Heart right ventricle (tissue), 16 donors: ENCODE measurements at places on chromosomes 16 and 17. TPM values are rescaled to one million over a fixed set of nuclear protein-coding genes. Genes with fewer than 3 reads are reported as not detected.

CCDC78 gene
- 0.77 TPM for polyA plus RNA-seq

TENT4B gene
- 3.1 TPM for polyA plus RNA-seq

CCL4 gene
- 1.0 TPM for polyA plus RNA-seq

KRT37 gene
- polyA plus RNA-seq = not detected

NTN3 gene
- not detected for polyA plus RNA-seq

CBFA2T3 gene
- 17.6 TPM for polyA plus RNA-seq

C16orf90 gene
- not detected for polyA plus RNA-seq

ZNF267 gene
- polyA plus RNA-seq = 3.3 TPM

TP53TG3C gene
- not detected for polyA plus RNA-seq

ADORA2B gene
- polyA plus RNA-seq = 0.59 TPM

CDRT15 gene
- not detected for polyA plus RNA-seq

MT4 gene
- not detected for polyA plus RNA-seq

MYCBPAP gene
- 0.80 TPM for polyA plus RNA-seq

GRCh38 chr16:10828851-10829366 lies 10.3 kb upstream of the TVP23A start:
- DNase-seq = peak; percentile 96

DNA sequence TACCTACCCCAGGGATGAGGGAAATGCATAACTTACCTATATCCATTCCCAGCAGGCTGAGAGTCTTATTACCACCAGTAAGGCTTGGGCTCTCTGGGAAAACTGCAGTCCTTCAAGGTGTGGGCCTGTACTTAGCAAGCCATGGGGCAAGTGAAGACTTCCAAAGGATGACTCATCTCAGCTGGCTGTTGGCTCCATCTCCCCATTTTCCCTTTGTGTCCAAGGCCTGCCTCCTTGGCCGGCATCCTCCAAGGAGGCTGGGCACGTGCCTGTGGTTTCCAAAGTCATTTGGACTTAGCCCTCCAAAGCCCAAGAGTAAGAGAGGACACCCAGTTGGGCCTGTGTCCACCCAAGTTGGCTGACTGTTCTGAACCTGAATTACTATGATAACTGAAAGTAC lies 89.8 kb downstream of the TMEM100 start:
- peak; percentile 14 for DNase-seq

DNA sequence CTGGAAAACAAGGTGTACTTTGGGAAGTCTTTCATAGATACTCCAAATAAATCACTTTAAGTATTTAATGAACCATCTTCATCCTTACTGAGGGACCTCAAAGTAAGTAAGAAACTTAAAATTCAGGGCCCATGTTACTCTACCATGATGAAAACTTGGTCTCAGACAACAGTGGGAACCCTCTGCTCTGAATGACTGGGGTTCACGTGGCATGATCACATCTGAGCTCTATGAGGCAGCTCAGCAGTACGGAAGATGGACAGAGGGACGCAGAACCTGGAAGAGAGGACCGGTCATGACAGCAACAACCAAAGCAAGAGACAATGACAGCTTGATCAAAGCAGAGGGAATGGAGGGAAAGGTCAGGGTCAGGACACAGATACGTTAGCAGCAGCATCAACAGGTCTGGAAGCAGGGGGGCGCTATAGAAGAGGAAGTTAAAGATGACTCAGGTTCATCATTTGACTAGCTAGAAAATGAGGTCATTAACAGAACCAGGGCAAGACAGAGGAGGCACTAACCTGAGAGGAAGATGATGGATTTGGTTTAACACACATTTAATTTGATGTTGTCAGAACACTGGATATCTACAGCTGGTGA lies 9.5 kb downstream of the XPO6 start:
- DNase-seq = no peak

DNA sequence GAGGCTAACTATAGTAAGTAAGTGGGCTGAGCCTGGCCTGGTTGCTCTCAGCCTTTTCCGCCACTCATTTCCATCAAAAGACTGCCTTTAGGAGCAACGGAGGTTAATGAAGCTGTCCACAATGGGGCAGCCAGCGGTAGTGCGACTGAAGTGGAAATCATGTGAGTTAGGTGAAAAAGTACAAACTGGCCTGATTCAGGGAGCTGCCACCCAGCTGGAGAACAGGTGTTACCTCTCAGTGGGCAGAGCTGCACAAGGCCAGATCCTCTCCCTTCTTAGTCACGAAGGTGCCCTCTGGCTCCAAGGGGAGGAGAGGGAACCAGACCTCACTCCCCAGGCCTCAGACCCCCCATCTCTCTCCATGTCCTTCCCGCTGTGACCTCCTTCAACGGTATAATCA lies 34.4 kb upstream of the CDRT4 start:
- no peak for DNase-seq

DNA sequence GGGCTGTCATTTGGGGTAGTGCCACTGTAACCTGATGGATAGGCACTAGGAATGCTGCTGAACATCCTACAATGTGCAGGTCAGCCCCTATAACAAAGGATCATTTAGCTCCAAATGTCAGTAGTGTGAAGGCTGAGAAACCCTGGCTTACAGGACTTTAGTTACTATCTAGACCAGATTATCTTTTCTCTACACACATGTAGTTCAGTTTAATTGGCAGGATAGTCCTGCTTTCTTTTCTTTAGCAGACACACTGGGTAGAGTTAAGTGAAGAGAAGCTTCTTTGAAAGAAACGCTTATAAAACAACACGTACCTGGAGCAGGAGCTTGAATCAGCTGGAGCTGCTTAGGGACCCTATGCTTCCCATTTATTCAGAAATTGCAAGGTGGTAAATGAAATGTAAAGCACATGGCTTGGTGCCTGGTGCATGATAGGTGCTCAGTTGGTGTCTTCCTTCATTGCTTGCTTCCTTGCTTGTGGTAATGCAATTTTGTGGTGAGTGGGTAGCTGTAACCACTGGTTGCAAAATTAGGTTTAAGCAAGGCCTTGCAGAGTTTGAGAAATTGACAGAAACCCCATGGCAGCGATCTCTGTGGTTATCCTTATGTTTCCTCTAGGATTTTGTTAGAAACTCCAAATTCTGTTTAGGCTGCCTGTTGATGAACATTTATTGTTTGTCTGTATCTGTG lies 9.4 kb downstream of the METTL9 start:
- DNase-seq = no peak

GRCh38 chr17:6070913-6071511 lies 833 bp downstream of the WSCD1 start:
- DNase-seq = peak; percentile 29

GRCh38 chr17:64145375-64145750 lies 15.4 kb upstream of the ERN1 start:
- no peak for DNase-seq

DNA sequence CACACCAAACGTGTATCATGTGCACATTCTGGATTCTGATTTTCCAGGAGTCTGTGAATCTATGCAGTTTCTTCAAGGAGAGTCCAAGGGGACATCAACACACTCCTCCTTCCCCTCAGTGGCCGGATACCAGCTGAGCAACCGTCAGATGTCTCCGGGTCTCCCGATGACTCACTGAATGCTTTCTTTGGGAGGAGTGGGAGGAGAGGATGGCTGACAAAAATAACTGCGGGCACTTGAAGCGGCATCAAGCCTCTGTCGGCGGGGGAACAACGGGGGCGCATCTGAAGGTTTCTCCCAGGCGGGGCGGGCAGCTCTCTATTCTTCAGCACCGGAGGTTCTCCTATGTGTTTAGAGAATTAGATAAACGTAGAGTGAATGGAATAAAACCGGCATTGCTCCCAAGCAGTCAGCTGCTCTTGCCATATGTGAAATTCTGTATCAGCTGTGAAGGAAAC lies 24.6 kb upstream of the LRRC75A start:
- DNase-seq = peak; percentile 49

DNA sequence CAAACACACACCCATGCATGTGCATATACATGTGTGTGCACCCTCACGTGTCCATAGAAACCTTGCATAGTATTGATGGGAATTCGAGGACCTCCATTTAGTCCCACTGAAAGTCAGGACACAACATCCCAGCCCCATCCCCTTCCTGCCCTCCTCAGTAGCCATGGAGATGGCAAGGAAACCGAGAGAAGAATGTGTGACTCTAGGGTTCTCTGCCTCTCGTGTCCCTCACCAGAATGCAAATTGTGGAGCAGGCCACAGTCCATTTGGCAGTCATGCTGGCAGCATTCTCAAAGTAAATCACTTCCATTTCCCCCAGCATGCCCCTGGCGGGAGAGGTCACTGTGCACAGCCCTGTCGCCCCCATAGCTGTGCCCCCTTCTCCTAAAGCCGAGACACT lies 141.1 kb downstream of the MSI2 start:
- no peak for DNase-seq

DNA sequence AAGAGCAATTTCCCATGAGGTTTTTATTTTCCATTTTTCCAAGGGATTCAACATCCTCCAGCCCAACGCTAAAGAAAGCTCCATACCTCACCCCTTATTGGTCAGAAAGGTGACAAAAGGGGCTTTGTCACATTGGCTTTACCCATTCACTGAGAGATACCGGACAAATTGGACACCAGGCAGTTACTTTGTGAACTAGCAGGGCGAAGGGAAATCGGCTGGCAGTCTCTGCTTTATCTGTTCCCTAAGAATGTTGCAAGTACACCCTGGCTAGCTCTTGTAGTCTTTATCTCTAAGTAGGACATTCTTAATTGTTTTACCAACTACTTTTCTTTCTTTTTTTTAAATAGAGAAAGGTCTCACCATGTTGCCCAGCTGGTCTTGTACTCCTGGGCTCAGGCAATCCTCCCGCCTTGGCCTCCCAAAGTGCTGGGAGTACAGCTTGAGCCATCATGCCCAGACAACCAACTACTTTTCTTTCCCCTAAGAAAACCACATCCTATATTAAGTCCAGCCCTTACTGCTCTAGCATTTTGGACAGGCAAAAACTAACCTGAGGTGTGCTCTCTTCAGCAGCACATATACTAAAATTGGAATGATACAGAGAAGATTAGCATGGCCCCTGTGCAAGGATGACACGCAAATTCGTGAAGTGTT lies 16.8 kb downstream of the PRPSAP1 start:
- DNase-seq = no peak

GRCh38 chr16:49559242-49559641 lies 185.6 kb downstream of the C16orf78 start:
- DNase-seq = no peak

- no peak for DNase-seq
Measured at GRCh38 chr17:16910341-16910740, 61.6 kb downstream of the TNFRSF13B start.

DNA sequence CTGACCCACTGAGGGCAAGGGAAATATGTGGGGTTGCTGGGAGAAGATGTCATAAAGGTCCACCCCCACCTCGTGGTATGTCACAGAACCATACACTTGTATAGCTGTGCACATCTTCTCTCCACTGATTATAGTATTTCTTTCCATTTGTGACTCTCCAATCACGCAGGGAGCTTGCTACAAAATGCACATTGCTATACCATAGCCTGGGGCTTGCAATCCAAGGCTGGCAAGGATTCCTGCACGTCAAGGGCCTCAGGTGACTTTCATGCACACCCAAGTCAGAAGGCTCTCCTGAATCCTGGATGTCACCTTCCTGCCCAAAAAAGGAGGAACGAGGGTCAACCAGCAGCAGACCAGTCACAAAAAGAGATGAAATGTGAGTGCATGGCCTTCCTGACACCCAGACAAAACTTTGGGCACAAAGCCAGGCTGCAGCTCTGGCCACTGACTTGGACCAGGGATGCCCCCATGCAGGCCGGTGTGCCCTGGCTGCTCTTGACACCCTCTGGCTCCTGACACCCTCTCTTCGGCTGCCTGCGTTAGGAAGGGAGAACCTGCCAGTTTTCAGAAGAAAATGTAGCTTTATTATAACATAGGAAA lies 12.1 kb downstream of the TBC1D26 start:
- no peak for DNase-seq

DNA sequence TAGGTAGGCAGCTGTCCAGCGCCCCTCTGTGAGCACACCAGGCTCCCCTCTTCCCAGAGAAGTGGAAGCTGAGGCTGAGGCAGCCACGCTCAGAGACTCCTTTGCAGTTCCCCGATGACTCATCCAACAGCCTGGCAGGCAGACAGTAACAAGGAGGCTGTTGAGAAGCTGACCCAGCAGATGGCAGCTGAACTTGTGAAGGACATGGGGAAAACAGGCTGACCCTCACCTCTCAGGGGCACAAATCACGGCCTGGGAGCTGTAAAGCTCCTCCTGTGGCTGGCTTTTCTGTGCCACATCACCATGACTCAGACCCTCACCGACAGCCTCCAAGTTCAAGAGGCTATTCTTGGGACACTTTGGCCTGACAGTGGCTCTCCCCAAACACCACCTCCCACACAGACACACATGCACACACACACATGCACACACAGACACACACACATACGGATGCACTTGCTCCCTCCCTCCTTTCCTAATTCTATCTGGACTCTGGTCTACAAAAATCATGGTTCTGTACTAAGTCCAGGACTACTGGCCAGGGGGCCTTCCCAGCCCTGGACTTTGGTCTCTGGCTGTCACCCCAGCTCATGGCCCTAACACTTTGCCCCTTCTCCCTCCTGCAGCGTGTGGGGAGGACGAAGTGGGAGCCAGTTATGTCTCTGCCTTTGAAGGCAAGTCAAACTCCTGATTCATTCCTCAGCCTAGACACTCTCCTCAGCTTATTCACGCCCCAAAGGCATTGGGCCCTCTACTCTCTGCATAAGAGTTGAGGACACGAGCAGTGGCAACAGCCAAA lies 23.2 kb downstream of the MAP3K14 start:
- DNase-seq = peak; percentile 74

DNA sequence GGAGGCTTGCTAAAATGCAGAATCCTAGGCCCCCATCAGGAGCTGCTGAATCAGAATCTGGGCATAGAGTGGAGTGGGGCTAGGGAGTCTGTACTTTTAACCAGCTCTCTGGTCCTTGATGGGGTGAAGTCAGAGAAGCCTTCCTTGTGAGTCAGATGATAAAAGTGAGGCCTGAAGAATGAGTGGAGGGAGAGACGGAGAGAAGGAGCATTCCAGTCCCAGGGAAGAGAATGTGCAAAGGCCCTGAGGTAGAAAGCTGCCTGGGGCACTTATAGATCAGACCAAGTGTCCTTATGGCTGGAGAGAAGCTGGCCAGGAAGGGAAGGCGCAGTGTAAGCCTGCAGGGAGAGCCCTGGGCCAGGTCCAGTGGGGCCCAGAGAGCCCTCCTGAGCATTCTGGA lies 235.1 kb upstream of the NLRP1 start:
- DNase-seq = no peak

GRCh38 chr16:56525236-56525635 lies 5.4 kb upstream of the BBS2 start:
- DNase-seq = no peak

- no peak for DNase-seq
Measured at GRCh38 chr17:63001689-63002394, 35.8 kb downstream of the TANC2 start.

- DNase-seq = peak; percentile 91
Measured at GRCh38 chr17:75087558-75088453, at the start of gene SLC16A5. Gene SLC16A5, plus strand, starts transcription at chr17:75087954. Its CDS starts 5,683 bp downstream, at chr17:75093637.

GRCh38 chr17:83007504-83008185 lies 71.8 kb upstream of the METRNL start:
- DNase-seq = no peak

- no peak for DNase-seq
Measured at GRCh38 chr17:28324267-28324745, 5.3 kb downstream of the TMEM97 start.
